HepG2 (cell line): ENCODE measurements at places on chromosomes 7 and 10. TPM values are rescaled to one million over a fixed set of nuclear protein-coding genes. Genes with fewer than 3 reads are reported as not detected.

GRCh38 chr10:116038259-116038658 lies 234.7 kb downstream of the GFRA1 start:
- peak; percentile 37 for DNase-seq

Gene CD36
- 3.4 and 4.8 TPM in 2 replicates for total RNA-seq

DNA sequence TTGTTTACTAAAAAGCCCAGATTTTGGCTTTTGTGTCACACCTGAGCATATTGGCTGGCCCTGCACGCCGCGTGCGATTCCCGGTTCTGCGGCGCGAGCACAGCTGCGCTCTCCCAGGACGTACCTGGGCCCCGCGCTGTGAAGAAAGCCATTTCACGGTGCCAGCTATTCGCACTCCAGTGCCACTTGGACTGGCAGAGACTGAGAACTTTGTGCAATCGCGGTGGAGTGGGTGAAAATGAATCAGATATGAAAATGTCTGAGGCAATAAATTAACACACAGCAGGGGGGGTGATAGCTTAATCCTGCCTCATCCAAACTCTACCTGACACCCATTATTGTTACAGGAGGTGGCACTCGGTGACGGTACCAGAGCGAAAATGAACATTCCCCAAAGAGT lies 330.1 kb upstream of the MGMT start:
- DNase-seq = no peak

DNA sequence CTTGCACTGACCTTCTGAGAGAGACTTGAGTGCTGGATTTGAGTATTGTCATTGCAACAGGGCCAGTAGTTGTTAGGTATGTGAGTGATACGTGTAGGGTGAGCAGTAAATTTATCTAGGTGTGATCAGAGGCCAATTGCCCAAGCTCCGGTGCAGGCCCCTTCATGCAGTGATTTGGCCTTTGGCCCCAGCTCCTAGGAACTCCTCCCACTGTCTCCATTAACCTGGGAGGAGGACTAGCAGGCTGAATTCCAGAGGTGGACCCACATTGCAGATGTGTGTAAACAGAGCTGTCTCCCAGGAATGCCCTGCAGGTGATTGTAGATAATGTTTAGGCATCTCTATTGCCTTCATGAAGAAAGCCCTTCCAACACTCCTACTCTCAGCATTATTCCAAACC lies 19.5 kb downstream of the TCF7L2 start:
- peak; percentile 81 for DNase-seq

GRCh38 chr10:126209451-126209850 lies 178.8 kb downstream of the ADAM12 start:
- DNase-seq = no peak

Gene KLF14
- not detected in 2 replicates for total RNA-seq
